Activated CD8-positive, alpha-beta T cell treated with anti-CD3 and anti-CD28 coated beads for 36 hours (primary cell): ENCODE measurements at places on chromosomes 2 and 18.

DNA sequence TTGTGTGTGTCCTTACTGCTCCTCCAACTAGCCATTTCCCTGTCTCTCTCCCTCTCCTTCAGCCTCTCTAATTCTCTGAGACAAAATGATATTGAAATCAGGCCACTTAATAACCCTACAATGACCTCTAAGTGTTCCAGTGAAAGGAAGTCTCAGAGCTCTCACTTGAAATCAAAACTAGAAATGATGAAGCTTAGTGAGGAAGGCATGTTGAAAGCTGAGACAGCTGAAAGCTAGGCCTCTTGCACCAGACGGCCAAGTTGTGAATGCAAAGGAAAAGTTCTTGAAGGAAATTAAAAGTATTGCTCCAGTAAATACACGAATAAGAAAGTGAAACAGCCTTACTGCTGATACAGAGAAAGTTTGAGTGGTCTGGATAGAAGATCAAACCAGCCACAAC is 72.9 kb downstream of the PRKCE start:
- DNase-seq: no peak

GRCh38 chr2:124046332-124046731 is 21.2 kb downstream of the CNTNAP5 start:
- DNase-seq: no peak

DNA sequence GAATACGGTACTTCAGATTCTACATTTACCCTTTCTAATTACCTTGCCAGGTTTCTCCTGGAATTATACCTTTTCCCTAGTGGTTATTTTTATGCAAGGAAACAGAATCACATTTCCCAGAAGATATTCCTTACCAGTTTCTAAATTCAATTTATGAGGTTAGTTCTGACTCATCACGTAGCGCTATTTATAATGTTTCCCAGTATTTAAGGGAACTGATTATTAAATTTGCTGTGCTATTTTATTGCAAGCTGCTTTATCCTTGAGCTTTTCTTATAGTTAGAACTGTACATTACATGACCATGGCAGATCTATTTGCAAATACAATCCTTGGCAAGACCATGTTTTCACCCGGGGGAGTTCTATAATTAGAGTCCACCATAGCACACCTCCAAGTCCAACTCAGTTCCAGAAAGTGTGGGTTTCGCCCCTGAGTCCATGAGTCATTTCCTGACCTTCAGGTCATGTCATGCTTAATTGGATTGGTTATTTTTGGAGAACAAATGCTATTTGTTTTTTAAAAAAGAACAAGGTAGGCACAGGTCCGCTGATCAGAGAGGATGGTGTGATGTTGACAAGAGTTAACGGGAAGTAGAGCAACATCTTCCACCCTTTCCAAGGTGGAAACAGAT is 126.6 kb downstream of the ZNF532 start:
- peak; percentile 5 for DNase-seq

DNA sequence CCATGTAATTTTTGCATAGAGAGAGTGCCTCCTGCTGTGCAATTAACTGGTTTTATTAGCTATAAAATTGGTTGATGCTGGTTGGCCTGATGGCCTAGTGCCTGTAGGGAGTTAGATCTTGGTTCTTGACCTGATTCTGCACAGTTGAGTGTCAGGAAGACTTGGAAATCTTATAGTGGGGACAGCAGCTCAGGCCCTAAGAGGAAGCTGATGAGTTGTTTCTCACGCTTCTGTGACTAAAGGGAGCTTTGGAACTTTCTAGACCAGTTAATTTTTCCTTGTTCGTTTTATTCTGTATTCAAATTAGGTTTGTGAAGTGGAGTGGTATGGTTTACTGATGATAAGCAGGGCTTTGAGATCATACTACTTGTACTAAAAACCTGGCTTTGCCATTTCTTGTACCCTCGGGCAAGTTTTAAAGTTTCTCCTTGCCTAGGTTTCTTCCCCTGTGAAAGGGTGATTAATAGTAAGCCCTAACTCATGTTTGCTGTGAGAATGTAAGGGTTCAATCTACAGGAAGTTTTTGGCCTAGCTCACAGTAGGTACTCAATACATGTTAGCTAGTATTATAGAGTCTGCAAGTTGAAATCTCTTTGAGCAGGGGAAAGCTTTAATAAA is 82.1 kb downstream of the MAP3K20 start:
- DNase-seq: no peak

- DNase-seq: peak; percentile 41
Measured at GRCh38 chr2:151638191-151638933, 95.9 kb downstream of the NEB start.

- DNase-seq: no peak
Measured at GRCh38 chr2:54384301-54385203, 71.6 kb upstream of the SPTBN1 start.
